ENCODE measurements at places on chromosomes 11 and 22. TPM values are rescaled to one million over a fixed set of nuclear protein-coding genes. Genes with fewer than 3 reads are reported as not detected.

DNA sequence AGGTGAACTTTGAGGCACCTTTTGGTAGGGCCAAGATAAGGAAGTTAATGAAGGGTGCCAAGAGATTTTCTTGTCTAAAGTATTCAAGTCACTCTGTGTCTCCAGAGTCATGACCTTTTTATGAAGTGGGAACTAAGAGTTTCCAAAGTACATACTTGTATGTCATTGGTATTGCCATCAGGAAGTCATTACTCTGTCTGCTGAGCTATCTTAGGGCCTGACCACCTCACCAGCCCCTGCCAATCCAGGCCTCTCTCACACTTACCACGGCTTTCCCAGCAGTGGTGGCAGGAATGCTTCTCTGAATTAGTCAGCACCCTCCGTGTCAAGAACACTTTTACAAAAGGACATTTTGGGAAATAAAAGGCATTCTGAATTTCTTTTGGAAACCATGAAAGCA is 192.8 kb upstream of the MTNR1B start:
- no peak for DNase-seq
- no peaks in the 10 kb centered on the region for H3K4me1 ChIP-seq
- no peak overlapping the region for H3K4me3 ChIP-seq
- no peak overlapping the region for H3K27ac ChIP-seq
- H3K27me3 ChIP-seq: no peaks in the 10 kb centered on the region
- H3K36me3 ChIP-seq: no peaks in the 10 kb centered on the region

- H3K4me1 ChIP-seq: peaks cover 56% of the 10 kb centered on the region
- no peaks in the 10 kb centered on the region for H3K36me3 ChIP-seq
- peak overlapping the region; percentile 97 for H3K27ac ChIP-seq
- H3K27me3 ChIP-seq: no peaks in the 10 kb centered on the region
- no peak overlapping the region for H3K4me3 ChIP-seq
Measured at GRCh38 chr22:30205281-30206115, 41.1 kb downstream of the LIF start.

MPEG1 gene
- not detected for total RNA-seq

UBE2L3 gene
- 63.4 TPM for total RNA-seq

AQP11 gene
- total RNA-seq: 11.5 TPM

- H3K4me3 ChIP-seq: no peak overlapping the region
- no peak for DNase-seq
- H3K27ac ChIP-seq: no peak overlapping the region
- peaks cover 11% of the 10 kb centered on the region for H3K4me1 ChIP-seq
Measured at GRCh38 chr11:65043881-65044501, 3.0 kb downstream of the SAC3D1 start.

- no peak for DNase-seq
- no peaks in the 10 kb centered on the region for H3K36me3 ChIP-seq
- H3K4me1 ChIP-seq: peaks cover 12% of the 10 kb centered on the region
- H3K27me3 ChIP-seq: no peaks in the 10 kb centered on the region
- H3K4me3 ChIP-seq: no peak overlapping the region
Measured at GRCh38 chr11:111910676-111911562, 651 bp downstream of the CRYAB start.

GRCh38 chr11:68924073-68924925 is 20.6 kb downstream of the IGHMBP2 start:
- peaks cover 13% of the 10 kb centered on the region for H3K36me3 ChIP-seq
- H3K27me3 ChIP-seq: no peaks in the 10 kb centered on the region
- H3K4me3 ChIP-seq: no peak overlapping the region
- no peak overlapping the region for H3K27ac ChIP-seq

DNA sequence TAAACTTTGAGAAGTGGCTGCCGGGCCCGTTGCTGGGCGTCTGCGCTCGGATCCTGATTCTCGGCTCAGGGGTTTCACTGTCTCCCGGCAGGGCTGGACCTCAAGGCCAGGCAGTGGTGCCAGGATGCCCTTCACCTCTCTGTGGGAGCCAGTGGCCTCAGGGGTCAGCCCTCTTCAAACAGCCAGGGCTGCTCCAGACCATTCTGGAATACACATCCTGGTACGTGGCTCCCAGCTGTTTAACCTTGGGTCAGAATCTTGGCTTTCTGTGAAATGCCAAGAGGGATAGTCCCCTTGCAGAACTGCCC is 70.5 kb downstream of the MPPED1 start:
- no peaks in the 10 kb centered on the region for H3K4me1 ChIP-seq
- H3K27ac ChIP-seq: no peak overlapping the region
- H3K27me3 ChIP-seq: peaks cover 2% of the 10 kb centered on the region
- no peak for DNase-seq
- H3K4me3 ChIP-seq: no peak overlapping the region
- H3K36me3 ChIP-seq: no peaks in the 10 kb centered on the region

DNA sequence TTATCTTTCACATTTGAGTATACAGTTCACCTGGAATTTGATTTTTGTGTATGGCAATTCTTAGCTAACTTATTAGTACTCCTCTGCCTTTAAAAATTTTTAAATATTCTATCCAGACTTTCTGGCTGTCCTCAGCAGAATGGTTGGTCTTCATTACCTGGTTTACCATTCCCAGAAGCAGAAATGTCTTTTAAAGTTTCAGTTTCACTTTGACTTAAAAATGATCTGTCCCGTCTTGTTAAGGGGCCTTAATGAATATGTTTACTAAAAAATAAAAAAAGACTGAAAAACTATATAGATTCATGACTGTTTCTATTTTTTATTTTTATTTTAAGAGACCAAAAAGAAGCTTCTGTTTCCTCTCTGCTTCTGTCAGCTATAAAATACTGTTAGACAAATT is 70.5 kb upstream of the TNRC6B start:
- H3K4me3 ChIP-seq: no peak overlapping the region
- no peaks in the 10 kb centered on the region for H3K4me1 ChIP-seq
- no peaks in the 10 kb centered on the region for H3K27me3 ChIP-seq
- DNase-seq: no peak

GRCh38 chr11:1373536-1374214 is 16.1 kb upstream of the BRSK2 start:
- H3K36me3 ChIP-seq: no peaks in the 10 kb centered on the region
- peaks cover 11% of the 10 kb centered on the region for H3K4me1 ChIP-seq
- peak; percentile 13 for DNase-seq
- no peak overlapping the region for H3K4me3 ChIP-seq
- no peaks in the 10 kb centered on the region for H3K27me3 ChIP-seq

XKR3 gene
- total RNA-seq: not detected

DNA sequence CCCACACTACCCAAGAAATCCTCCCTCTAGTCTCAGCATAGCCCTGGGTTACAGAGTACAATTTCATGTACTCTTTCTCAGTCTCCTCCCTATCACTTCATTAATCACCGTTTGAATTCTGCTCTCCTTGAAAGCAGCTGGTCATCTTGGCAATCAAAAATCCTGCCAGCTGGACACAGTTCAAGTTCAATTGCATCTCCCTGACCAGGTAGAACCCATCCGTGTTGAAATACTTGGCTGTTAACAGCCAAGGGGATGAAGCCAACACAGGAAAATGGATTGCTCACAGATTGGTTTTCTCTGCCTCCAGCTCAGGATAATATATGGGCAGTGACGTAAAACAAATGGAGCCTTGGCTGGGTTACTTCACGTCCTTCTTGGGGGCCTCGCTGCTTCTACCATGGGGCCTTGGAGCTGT is 55.1 kb upstream of the GRK3 start:
- no peaks in the 10 kb centered on the region for H3K4me1 ChIP-seq
- no peaks in the 10 kb centered on the region for H3K36me3 ChIP-seq
- DNase-seq: no peak
- H3K27ac ChIP-seq: no peak overlapping the region

DNA sequence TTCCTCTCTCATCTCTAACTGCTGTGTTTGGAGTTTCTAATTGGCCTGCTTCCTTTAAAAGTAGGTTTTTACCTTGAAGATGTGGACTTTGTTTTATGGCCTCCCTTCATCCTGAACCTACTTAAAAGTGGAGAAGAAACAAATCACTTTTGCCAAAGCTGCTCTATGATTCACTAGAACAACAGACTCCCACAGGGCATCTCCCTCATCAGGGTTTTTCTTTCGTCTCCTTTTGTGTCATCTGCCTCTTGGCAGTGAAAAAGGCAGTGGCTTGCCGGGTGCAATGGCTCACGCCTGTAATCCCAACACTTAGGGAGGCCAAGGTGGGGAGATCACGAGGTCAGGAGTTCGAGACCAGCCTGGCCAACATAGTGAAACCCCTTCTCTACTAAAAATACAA is 186.6 kb upstream of the MTNR1B start:
- H3K36me3 ChIP-seq: no peaks in the 10 kb centered on the region
- DNase-seq: no peak
- H3K27me3 ChIP-seq: no peaks in the 10 kb centered on the region
- no peak overlapping the region for H3K4me3 ChIP-seq
- no peak overlapping the region for H3K27ac ChIP-seq

- peaks cover 49% of the 10 kb centered on the region for H3K4me1 ChIP-seq
- H3K27me3 ChIP-seq: no peaks in the 10 kb centered on the region
- DNase-seq: no peak
- no peak overlapping the region for H3K4me3 ChIP-seq
- H3K27ac ChIP-seq: peak overlapping the region; percentile 91
Measured at GRCh38 chr11:1690167-1691025, 6.6 kb upstream of the KRTAP5-6 start.

DNA sequence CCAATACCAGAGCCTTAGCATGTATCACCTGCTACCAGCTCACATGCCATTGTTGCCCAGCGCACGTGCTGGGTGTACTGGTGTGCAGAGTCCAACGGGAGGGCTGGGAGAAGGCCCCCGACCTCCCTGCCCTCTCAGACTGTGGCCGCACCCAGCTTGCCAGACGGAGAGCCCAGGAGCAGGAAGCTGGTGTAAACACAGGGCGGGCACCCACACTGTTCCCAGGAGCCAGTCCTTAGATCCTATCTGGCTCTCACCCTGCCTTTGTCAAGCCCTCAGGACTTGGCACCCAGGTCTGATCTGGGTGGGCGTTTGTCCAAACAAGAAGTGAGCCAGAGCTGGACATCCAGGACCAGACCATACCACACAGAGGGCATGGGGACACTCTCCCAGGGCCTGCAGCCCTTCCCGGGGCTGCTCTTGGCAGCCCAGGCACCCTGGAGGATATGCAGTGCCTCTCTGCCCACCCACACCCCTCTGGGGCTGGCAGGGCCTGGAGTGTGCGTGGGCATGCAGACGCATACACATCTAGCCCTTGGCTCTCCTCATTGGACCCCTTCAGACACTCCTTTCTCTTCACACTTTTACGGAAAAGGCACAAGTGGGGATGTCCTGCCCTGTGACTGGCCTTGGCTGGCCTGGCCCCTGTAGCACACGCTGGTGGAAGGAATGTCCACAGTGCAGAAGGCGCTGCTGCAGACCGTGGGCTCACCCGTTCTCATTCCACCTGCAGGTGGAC is 19.9 kb upstream of the CLDN5 start:
- H3K4me3 ChIP-seq: no peak overlapping the region
- H3K4me1 ChIP-seq: no peaks in the 10 kb centered on the region
- no peaks in the 10 kb centered on the region for H3K27me3 ChIP-seq
- no peak overlapping the region for H3K27ac ChIP-seq
- DNase-seq: no peak

HINFP gene
- 61.6 TPM for total RNA-seq

DNA sequence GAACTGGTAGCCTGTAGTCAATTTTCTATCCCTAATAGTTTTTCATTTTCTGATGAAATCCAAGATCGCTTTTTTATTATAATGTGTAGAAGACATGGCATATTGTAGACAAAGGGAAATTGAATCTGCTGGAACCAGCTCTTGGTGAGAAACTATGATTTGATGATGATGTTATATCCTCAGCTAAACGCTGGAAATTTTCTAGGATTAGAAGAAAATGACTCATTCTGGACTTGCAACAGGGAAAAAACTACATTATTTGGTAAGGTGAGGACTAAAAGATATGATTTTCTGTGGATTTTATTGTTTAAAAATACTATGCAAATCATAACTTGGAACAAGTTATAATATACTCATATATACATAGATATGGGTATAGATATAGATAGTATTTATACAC is 14.1 kb upstream of the PGM2L1 start:
- no peak for DNase-seq
- H3K27ac ChIP-seq: no peak overlapping the region
- no peaks in the 10 kb centered on the region for H3K27me3 ChIP-seq
- no peak overlapping the region for H3K4me3 ChIP-seq
- peaks cover 5% of the 10 kb centered on the region for H3K4me1 ChIP-seq

- H3K27me3 ChIP-seq: no peaks in the 10 kb centered on the region
- H3K4me1 ChIP-seq: no peaks in the 10 kb centered on the region
- no peak overlapping the region for H3K4me3 ChIP-seq
- DNase-seq: no peak
- no peaks in the 10 kb centered on the region for H3K36me3 ChIP-seq
- no peak overlapping the region for H3K27ac ChIP-seq
Measured at GRCh38 chr22:40973144-40973543, 22.0 kb downstream of the RBX1 start.

DNA sequence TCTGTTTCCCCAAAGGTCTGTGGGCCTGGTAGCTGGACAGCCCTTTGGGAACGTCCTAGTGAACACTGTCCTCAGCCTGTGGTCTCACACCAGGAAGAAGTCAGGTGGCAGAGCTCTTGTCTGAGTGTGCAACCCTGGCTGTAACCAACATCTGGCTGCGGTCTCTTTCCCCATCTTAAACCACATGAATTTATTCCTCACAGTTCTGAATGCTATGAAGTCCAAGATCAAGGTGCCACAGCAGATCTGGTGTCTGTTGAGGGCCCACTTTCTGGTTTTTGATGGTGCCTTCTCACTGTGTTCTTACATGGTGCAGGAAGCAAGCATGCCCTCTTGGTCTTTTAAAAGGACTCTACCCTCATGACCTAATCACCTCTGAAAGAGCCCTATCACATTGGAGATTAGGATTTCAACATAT is 2.7 kb downstream of the UPB1 start:
- H3K27ac ChIP-seq: peak overlapping the region; percentile 42
- H3K27me3 ChIP-seq: no peaks in the 10 kb centered on the region
- H3K36me3 ChIP-seq: no peaks in the 10 kb centered on the region
- H3K4me3 ChIP-seq: no peak overlapping the region
- H3K4me1 ChIP-seq: peaks cover 77% of the 10 kb centered on the region

GRCh38 chr11:77039491-77040400 is 5.5 kb downstream of the B3GNT6 start:
- DNase-seq: no peak
- H3K36me3 ChIP-seq: no peaks in the 10 kb centered on the region
- H3K27ac ChIP-seq: no peak overlapping the region
- H3K4me1 ChIP-seq: peaks cover 32% of the 10 kb centered on the region

GRCh38 chr22:48760481-48761390 is 1066.9 kb downstream of the BRD1 start:
- DNase-seq: peak; percentile 7
- H3K4me3 ChIP-seq: no peak overlapping the region
- H3K27me3 ChIP-seq: no peaks in the 10 kb centered on the region
- no peaks in the 10 kb centered on the region for H3K36me3 ChIP-seq
- H3K4me1 ChIP-seq: no peaks in the 10 kb centered on the region

GRCh38 chr11:70024773-70025045 is 53.4 kb upstream of the ANO1 start:
- no peak overlapping the region for H3K4me3 ChIP-seq

- H3K4me3 ChIP-seq: no peak overlapping the region
- no peaks in the 10 kb centered on the region for H3K36me3 ChIP-seq
- H3K27me3 ChIP-seq: no peaks in the 10 kb centered on the region
- DNase-seq: no peak
- no peaks in the 10 kb centered on the region for H3K4me1 ChIP-seq
Measured at GRCh38 chr11:61057615-61058014, 44.7 kb upstream of the CD5 start.
